Activated CD4-positive, alpha-beta T cell treated with anti-CD3 and anti-CD28 coated beads, Interleukin-2, amount 50 U/mL, for 4 hours (primary cell): ENCODE measurements at places on chromosomes 1 and 21.

DNA sequence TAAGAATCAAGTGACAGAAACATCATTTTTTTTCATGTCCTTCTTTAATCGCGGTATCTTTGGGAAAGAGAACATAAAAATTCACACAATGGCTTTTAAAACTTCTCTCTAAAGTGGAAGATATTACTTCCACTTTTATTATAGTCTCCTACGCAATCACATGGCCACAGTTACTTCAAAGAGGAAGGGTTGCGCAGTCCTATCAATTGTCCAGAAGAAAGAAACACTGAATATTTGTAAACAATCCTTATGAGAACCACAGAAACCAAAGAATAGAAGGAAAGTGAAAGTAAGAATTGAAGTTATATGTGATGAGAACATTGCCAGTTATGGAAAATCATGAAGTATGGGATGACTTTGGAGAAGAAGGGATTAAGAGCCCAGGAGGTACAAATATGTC lies 32.6 kb downstream of the CFH start:
- no peak for DNase-seq

DNA sequence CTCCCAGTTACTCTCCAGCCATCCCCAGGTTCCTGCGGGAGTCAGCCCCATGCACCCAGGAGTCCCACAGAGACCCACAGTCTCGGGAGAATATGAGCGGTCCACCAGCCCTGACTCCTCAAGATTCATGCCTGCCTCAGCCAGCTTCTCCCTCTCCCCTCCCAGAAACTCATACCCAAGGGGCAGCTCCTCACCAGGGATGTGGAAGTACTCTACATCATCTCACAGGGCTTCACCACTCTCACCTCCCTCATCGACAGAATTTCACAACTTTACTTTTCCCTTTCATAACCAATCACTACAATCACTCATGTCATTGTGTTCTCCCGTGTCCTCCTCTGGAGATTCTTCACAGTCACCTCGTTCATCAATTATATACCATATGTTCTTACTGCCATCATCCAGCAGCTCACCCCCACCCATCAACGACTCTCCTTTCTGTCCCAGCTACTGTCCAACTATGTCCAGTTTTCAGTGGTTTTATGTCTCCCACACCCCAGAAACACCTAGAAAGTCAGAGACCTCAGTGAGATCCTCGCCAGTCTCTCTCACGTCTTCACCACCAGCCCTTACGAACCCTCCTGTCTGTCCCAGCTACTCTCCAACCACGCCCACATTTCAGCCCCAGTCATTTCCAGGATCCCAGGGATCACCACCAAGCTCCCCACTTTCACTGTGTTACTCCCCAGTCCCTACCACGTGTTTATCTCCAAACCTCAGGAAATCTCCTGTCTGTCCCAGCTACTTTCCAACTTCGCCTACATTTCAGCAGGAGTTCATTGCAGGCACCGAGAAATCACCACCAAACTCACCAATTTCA lies 1530.1 kb upstream of the TPTE start:
- DNase-seq: no peak

GRCh38 chr1:163038928-163039706 lies 30.0 kb upstream of the RGS4 start:
- no peak for DNase-seq

DNA sequence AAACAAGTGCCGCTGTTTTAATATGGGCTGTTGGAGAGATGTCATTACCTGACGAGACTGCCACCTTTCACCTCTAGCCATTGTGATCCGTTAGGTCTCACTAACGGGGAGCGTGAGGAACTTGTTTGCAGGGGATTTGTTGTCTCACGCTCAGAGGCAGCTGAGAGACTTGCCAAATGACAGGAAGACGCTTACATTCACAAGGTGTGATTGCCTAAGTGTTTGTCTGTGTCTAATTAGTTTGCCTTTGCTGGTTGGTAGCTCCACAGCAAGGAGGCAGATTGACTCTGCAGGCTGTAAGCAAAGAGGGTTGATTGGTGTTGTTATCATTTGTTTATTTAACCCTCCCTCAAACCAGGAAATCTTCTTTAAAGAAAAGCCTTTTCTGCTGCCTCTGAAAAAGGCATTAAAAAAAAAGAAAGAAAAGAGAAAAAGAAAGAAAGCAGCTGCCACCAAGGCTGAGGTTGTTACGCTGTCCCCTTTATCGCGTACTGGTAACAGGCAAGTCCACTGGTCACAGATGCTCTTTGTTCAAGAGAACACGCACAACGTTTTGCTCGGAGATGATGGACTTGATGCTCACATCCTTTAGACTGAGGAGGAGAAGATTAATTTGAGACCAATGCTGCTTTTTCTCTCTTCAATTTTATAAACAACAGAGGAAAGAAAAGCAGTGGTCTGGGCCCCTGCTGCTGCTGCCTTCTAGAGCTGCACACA lies 203.9 kb downstream of the ZNF326 start:
- no peak for DNase-seq

DNA sequence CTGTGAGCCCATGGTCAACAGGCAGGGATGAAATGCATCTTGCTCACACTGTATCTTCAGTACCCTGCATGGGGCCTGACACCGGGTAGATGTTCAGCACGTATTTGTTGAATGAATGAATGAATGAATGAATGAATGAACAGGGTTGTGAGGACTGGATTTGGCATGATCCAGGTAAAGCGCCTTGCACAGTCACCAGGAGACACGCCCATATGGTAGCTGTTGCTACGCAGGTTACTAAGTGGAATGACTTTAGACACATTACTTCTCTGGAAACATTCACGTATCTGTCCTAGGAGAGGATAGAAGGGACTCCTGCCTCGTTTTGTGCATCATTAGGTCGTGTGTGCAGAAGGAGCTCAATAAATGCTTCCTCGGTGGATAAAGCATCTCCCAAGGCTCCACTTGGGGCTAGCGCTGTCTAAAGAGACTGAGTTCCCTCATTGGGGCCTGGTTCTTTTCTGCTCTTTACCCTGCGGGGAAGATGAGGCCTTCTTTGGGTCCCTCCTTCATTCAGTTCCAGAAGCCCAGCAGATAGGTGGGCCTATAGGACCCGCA lies 54.2 kb downstream of the NDUFS5 start:
- no peak for DNase-seq

DNA sequence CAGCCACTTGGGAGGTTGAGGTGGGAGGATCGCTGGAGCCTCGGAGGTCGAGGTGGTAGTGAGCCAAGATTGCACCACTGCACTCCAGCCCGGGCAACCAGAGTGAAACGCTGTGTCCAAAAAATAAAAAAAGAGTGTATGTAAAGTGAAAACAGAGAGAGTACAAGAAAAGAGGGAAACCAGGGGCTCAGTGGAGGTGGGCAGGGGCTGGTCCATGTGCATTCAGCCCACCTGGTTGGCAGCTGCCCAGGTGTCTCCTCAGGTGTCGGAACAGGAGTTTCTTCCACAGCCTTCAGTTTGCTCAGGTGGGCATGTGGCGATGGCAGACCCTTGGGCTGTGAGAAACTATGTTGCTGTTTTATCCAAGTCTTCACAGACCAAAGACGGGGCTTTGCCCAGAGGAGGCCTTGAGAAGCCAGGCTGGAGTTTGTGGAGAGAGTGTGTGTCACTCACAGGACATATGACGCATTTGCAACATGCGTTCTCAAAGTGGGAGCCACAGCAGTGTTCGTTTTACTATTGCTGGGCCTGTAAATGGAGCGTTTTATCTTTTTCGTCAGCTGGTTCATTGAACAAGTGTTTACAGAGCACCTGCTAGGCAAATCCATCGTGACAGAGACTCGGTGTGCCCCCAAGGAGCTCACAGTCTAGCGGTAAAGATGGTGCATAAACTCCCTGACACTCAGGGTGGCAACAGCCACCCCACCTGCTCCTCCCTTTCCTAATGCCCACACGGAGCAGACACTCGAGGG lies 22.4 kb upstream of the SAMD11 start:
- DNase-seq: no peak

- DNase-seq: no peak
Measured at GRCh38 chr1:75969550-75969949, 37.3 kb upstream of the ASB17 start.

DNA sequence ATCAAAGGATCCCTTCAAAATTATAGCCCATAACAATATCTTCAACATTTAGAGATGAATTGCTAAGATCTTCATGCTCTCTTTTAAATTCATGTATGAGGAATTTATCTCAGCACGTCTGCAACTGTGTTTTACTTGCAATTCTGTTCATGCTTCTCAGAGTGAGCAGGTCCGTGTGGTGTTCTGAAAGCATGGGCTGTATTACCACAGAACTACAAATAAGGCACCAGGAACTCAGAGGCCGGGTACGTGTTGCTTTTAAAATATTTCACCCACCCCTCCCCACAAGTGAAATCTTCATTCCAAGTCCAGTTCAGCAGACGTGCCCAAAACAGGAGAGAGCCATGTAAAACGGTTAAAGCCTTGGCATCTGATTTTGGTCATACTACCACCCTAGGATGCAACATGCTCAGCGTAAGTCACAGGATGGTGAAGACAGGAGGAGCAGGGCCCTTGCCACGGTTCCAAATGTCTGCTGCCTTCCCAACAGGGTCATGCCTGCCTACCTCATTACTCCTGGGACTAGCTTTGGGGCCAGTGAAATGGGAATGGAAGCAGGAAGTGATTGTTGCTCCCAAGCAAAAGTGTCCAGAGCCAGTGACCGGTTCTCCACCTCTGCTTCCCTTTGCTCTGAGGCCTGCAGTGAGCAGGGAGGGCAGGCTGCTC lies 133.7 kb downstream of the PTPN14 start:
- no peak for DNase-seq

DNA sequence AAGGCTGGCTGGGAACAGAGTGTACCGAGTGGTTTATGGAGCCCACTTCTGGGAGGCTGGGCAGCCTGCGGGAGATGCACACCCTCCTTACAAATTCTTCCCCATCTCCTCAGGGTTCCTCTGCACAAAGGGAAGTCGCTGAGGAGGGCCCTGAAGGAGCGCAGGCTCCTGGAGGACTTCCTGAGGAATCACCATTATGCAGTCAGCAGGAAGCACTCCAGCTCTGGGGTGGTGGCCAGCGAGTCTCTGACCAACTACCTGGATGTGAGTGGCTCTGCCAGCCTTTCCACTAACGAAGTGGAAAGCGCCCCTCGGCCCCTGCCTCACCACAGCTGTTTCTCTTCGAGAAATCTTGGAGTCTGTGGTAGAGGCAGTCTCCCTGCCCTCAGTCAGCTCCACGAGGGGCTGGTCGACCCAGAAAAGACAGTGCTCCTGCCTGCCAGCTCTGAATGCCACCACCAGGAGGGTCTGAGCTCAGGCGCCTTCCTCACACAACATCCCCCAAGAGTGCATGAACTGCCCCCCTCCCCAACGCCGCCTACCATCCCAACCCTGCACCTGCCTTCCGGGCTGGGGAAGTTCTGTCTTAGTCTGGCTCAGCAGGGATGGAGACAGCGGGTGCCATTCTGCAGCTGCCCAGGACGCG lies 31.8 kb downstream of the PROK1 start:
- DNase-seq: no peak

GRCh38 chr1:206079135-206079534 lies 26.2 kb downstream of the RHEX start:
- DNase-seq: no peak

- DNase-seq: no peak
Measured at GRCh38 chr21:38334866-38335265, 78.1 kb downstream of the KCNJ15 start.

DNA sequence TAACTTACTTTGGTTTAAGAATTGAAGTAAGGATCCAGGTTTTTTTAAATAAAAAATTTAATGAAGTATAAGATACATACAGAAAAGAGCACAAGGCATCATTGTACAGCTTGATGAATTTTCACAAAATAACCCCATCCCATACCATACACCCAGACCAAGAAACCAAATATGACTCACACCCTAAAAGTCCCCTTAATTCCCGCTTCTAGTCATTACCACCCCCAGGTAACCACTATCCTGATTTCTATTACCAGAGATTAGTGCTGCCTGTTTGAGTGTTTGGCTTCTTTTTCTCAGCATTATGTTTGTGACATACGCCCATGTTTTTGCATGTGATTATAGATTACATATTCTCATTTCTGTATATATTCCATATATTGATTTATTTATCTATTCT lies 98.5 kb upstream of the HIVEP3 start:
- DNase-seq: no peak

GRCh38 chr1:12019858-12020509 lies 686 bp downstream of the MIIP start:
- DNase-seq: no peak

GRCh38 chr1:160291248-160292220 lies 6.6 kb upstream of the PEX19 start:
- DNase-seq: peak; percentile 55

- no peak for DNase-seq
Measured at GRCh38 chr1:8182034-8182761, 135.7 kb upstream of the SLC45A1 start.

DNA sequence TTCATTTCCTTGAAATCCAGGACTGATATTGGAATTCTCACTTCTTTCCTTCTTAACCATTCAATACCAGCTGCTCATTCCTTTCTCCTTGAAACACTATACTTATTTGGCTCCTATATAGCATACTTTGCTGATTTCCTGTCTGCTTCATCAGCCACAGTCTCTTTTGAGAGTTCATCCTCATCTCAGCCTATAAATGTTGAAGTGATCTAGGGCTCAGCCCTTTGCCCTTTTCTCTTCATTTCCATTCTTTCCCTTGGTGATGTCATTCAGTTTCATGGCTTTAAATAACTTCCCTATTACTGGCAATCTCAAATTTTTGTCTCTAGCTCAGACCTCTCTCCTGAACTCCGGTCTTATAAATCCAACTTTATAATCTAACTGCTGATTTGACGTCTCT lies 24.1 kb upstream of the RABGAP1L start:
- DNase-seq: no peak

- DNase-seq: no peak
Measured at GRCh38 chr1:193211539-193211938, 25.1 kb upstream of the B3GALT2 start.

DNA sequence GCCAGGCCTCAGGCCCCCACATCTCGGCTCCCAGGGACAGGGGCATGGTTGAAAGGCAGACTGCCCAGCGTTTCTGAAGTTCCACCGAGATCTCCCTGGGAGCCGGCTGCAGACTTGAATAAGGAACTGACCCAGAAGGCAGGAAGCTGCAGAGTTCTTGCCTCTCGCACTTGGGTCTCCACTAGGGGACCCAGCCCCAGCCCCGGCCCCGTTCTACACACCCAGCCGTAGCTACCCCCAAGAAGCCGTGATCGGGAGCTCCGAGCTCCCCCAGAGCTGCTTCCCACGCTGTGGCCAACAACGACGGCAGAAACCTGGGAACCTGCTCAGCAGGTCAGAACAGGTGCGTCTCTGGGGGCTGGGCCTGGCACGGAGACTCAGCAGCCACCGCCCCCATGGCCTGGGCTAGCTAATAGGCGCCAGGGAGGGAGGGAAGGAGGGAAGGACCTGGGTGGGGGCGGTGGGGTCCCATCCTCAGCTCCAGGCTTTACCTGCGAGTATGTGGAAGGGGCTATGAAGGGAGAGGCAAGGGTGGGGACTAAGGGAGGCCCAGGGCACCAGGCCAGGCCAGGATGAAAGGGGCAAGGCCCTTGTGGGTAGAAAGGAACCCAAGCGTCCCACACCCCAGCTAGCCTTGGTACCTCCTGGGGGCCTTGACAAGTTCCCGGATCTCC lies at the start of gene NECTIN4:
Gene NECTIN4 (minus strand): TSS at position 308 of the 674 bp plus-strand sequence. CDS start 262 bp downstream, at position 46.
- no peak for DNase-seq

DNA sequence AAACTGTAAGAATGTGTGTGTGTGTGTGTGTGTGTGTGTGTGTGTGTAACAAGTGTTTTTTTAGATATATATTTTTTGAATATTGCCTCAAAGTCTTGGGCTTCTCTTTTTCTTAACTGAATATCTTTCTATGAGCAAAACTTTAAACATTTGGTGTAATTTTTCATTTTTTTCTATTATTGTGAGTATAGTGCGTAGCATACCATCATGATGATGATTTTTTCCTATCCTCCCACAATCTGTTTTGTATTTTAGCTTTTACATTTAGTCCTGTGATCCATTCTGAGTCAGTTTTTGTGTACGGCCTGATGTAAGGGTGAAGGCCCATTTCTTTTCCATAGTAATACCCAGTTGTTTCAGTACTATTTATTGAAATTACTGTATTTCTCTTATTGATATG lies 680.6 kb downstream of the TTLL7 start:
- DNase-seq: no peak
